ENCODE measurements at places on chromosomes 6 and 20.

DNA sequence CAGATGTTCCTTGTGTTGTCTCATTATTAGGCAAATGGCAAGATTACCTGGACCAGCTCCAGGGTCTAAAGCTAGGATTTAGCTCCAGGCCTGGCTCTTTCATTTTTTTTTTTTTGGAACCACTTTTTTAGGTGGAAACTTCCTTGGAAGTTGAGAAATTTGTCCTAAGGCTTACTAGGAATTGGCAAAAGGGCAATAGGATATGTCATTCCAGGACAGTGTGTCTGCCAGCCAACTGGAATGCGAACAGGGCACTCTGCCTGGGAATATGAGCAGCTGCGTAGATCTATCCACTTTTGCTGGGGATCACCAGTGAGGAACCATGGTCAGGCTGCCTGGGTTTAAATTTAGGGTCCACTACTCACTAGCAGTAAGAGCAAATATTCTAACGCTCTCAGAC lies 304.0 kb downstream of the TSHZ2 start:
- no peak for DNase-seq

- DNase-seq: no peak
Measured at GRCh38 chr20:62764156-62764935, 31.9 kb upstream of the MRGBP start.

DNA sequence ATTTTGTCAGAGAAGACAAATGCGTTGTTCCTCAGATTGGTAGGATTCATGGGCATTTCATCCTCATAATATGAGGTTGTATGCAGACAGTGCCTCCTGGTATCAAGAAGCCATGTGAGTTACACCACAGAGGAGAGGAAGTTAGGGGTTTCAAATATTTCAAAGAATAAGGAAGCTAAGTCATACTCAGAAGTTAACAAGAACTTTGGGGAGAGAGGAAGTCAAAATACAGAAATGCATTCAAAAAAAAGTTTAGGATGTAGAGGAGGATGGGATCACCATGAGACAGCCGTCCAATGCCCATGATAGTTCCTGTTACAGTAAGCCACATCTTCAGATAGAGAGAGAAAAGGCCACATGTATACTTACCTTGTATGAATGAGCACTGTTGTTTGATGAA lies 22.3 kb downstream of the HLA-DOB start:
- DNase-seq: no peak

- DNase-seq: no peak
Measured at GRCh38 chr6:49524541-49524940, 24.8 kb downstream of the GLYATL3 start.
